ENCODE measurements at places on chromosomes 5 and 9. TPM values are rescaled to one million over a fixed set of nuclear protein-coding genes. Genes with fewer than 3 reads are reported as not detected.

IL9 gene
- total RNA-seq = not detected

DNA sequence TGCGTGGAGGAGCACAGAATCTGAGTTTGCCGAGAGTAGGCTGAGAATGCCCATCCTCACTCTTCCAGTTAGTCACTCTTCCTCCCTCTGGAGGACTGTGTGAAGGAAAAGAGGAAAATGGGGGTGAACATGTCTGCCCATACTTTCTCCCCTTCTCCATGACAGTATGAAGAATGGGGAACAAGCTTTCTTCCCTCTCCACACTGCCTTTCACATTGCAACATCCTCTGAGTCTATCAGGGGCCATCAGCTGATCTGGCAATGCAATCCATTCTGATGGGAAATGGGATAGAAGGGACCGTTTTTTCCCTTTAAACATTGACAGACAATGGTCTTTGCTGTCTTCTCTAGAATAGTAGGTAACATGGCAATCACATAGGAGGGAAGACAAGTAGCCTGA lies 56.8 kb downstream of the UGCG start:
- H3K27ac ChIP-seq = no peak overlapping the region
- no peaks in the 10 kb centered on the region for H3K36me3 ChIP-seq
- H3K27me3 ChIP-seq = no peaks in the 10 kb centered on the region
- DNase-seq = no peak
- H3K4me3 ChIP-seq = no peak overlapping the region

GRCh38 chr5:14912206-14912605 lies 40.6 kb upstream of the ANKH start:
- H3K27me3 ChIP-seq = peaks cover 3% of the 10 kb centered on the region
- no peak overlapping the region for H3K4me3 ChIP-seq
- H3K27ac ChIP-seq = no peak overlapping the region

CDO1 gene
- 0.56 TPM for total RNA-seq

GRCh38 chr5:41279040-41279439 lies 65.7 kb upstream of the C6 start:
- H3K27ac ChIP-seq = no peak overlapping the region
- no peak overlapping the region for H3K4me3 ChIP-seq
- no peak for DNase-seq

DNA sequence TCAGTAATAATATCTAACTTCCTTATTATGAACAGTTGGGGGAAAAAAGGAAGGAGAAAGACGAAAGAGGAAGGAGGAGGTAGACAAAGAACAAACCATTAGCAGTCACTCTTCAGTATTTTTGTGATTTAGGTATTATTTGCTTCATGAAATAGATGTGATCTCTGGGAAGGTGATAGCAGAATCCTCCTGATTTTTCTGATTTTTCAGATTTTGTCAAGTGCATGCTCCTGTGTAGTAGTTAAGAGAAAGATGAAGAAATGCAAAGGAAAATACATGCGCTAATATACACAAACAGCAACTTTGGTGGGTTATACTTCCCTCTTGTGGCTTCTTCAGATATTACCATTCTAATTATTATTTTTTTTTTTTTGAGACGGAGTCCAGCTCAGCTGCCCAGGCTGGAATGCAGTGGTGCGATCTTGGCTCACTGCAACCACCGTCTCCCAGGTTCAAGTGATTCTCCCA lies 31.6 kb downstream of the LMNB1 start:
- no peaks in the 10 kb centered on the region for H3K27me3 ChIP-seq
- H3K36me3 ChIP-seq = peaks cover 52% of the 10 kb centered on the region
- no peak for DNase-seq
- no peak overlapping the region for H3K4me3 ChIP-seq

QRFP gene
- total RNA-seq = not detected
